ENCODE measurements at places on chromosomes 2 and 18.

DNA sequence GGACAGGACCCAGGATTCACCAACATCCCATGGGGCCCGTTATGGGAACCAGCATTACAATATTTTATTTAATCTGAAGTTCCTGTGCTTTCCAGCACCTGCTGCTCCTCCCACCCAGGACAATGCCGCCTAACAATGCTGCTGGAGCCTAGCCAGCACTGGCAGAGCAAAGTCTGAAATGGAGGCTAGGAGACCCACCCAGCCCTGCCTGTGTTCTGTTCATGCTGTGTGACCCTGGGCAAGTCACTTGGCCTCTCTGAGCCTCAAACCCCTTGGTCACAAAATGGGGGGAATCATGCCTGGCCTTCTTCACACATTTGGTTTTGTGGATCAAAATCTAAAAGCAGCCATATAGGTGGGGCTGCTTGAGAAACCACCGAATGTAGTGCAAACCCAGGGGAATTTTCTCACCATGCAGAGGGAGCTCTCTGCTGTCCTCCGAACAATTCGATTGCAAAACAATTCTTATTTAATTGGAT, 38.5 kb upstream of the ODC1 start:
- no peak for DNase-seq

DNA sequence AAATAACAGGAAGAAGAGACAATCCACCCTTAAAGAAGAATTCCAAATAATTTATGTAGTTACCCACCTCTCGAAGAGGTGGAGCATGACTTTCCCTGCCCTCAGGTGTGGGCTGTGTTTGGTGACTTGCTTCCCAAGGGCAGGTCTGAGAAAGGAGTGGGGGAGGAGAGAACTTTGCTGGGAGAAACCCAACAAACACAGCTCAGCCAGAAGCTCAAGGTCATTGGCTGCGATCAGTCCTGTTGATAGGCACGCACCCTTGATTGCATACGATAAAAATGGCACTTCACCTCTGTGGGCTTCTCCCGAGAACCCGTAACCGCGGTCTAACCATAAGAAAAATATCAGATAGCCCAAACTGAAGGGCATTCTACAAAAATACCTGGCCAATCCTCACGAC, 157.5 kb upstream of the ID2 start:
- DNase-seq: no peak

DNA sequence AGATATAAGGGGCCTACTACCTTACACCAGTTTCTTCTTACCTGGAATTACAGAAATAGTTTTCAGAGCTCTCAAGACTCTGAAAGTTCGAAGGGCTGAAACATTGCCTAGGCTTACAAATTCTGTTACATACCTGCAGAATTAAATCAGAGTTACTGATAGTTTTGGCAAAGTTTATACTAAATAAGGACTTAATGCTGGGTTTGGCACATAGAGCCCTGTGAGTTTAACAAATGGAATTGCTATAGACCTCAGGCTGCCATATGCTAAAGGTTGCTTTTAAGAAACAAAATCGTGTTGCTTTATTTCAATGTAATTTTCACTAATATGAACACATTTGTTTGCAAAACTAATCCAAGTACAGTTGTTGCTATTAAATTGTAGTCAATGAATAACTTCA, 40.1 kb downstream of the SCN3A start:
- DNase-seq: no peak

GRCh38 chr2:222440673-222441422, 16.5 kb downstream of the SGPP2 start:
- DNase-seq: no peak

GRCh38 chr2:138030459-138030858, 66.2 kb downstream of the HNMT start:
- no peak for DNase-seq

GRCh38 chr18:50982802-50983179, 15.0 kb downstream of the ELAC1 start:
- no peak for DNase-seq

DNA sequence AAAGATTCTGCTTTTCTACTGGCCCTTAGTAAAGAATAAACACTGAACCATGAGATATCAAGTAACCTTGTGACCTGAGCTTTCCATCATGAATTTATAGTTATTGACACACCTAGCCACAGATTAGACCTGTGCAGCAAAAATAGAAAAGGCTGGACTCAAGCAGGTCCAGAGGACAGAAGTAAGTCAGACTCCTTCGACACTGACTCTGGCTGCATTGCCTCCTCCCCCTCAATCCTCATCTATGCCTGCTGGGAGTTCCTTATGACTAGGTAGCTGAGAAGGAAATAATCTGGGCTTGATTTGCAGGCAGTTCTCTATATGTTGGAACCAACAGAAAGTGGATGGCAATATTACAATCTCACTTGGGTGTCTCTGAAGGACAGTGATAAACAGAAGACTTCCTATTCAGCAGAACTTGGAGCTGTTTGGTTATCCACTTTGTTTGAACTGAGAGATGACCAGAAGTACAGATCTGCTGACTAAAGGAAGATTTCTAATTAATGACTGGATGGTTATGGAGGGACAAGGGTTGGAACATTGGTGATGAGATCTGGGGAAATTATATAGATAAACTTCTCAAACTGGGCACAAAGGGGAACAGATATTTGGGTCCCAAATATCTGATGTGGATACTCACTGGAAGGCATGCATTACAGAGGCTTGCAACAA, 39.4 kb downstream of the ARID5A start:
- DNase-seq: no peak

GRCh38 chr2:161381546-161381945, 34.6 kb upstream of the TBR1 start:
- DNase-seq: no peak

DNA sequence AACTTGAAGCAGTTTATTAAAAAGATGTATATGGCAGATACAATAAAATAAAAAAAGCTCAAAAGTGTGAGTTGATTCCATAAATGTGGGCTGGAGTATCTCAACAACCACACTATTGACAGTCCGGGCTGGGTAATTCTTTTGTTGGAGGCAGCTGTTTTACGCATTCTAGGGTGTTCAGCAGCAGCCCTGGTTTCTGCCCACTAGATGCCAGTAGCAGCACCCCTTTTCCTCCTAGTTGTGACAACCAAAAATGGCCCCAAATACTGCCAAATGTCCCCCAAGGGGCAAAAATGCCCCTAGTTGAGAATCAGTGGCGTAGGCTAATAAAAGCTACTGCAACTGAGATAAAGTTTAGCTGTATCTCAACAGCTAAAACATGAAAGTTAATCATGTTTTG, 44.8 kb downstream of the CHMP3 start:
- DNase-seq: no peak

GRCh38 chr2:178962805-178963433, 87.0 kb downstream of the CCDC141 start:
- DNase-seq: no peak

DNA sequence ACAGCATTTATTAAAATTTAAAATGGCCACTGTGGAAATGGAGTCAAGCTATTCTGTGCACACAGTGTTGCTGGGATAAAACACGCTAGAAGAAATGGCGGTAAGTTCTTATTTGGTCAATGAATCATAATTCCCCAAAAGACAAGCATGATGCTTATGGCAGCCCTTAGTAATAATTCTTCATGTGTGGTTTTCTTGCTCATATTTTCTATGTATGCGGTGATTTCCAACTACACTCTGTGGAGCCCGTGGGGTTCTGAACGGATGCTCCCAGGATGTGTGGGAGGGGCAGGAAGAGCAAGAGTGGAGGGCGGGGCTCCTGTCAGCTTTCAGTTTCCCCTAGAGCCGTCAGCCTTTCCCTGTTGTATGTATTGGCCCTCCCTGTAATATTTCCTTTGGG, 91.7 kb upstream of the RMDN2 start:
- peak; percentile 39 for DNase-seq

- no peak for DNase-seq
Observed at GRCh38 chr18:46319783-46320182, 215.6 kb downstream of the HAUS1 start.

GRCh38 chr2:21559351-21559750, 435.6 kb downstream of the TDRD15 start:
- no peak for DNase-seq

DNA sequence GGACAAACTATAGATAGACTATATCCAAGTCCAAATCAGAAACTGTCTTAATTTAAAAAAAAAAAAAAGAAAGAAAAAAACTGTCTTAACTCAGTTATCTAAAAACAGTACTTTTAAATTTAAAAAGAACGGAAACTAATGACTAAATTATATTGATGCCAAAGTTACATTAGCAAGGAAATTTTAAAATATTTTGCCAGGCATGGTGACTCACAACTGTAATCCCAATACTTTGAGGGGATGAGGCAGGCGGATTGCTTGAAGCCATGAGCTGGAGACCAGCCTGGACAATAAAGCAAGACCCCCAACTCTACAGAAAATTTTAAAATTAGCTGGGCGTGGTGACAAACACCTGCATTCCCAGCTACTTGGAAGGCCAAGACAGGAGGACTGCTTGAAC, 30.9 kb downstream of the MEMO1 start:
- DNase-seq: no peak

- no peak for DNase-seq
Observed at GRCh38 chr2:234626566-234627130, 129.8 kb upstream of the ARL4C start.

DNA sequence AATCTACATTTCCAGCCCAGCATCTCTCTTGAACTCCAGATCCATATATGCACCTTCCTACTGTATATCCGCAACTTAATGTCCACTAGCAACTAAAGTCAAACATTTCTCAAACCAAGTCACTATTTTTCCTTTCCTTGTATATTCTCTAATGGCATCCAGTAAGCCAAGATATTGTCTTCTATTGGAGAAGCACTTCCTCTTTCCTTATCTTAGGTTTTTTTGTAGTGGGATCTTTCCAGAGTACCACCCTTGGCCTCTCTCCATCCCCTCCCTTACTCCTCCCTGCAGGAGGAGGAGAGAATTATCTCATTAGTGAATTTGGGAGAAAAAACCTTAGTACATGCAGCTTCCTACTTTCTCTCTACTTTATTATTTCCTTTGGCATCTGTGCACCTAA, 8.7 kb upstream of the DYNC1I2 start:
- no peak for DNase-seq

DNA sequence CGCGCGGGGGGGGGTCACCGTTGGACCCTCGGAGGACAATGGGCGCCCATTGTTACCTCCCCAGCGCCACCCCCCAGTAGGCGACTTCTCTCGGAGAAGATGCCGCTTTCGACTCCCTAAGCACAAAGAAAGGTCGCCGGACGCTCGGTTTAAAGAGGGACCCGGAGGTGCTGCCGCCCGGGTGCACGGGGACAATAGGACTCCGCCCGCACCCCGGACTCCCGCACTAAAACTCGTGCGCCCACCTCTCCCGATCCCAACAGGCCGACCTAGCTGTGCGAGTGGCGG, 318 bp upstream of the CDC42EP3 start:
- no peak for DNase-seq

DNA sequence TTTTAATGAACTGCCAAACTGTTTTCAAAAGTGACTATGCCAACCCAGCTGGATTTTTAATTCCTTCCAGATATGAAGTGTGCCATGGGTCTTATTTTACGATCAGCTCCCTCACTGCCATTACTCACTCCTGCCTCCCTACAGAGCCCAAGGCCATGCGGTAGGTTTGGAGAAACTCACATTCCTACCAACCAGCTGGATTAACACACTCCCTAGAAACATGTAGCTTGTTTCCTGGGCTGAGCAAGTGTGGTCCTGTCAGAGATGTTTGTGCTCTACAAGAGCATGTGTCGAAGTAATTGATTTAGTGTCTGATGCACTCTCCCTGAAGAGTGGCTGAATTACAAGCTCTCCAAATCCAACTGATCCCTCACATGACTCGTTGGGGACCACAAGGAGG, 82.5 kb downstream of the SPP2 start:
- DNase-seq: no peak

DNA sequence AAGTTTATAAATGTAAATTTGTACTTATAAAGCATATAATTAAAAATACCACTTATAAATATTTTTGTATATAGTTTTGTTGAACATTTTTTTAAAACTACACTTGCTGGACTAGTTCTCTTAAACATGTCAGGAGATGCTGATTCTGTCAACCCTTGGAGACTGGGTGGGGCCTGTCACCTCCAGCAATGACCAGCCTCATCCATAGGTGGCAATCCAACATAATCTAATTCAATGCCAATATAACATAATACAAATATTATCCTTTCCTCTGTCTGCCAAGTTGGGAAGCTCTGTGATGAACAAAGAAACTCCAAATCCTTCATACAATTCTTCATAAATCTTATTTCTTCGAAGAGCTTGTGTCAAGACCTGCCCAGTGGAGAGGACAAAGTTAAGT, 140.4 kb downstream of the RBMS1 start:
- DNase-seq: no peak

DNA sequence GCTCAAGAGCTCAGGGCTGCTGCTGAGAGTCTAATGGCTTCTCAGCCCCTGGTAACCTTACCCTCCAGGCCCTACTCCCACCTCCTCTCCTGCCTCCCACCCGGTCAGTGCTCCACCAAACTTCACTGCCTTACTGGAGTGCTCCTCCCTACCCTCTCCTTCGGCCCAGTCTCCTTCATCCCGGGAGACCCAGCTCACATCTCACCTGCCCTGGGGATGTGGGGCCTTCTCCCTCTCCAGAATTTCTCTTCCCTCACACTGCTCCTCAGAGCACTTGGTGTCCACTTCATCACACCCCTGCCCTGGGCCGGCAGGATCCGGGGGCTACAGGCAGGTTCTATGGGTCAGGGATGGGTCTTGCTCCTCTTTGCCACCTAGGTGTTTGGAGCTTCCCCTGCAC, 21.6 kb downstream of the PTPN18 start:
- no peak for DNase-seq

GRCh38 chr2:222430071-222430470, 5.7 kb downstream of the SGPP2 start:
- no peak for DNase-seq

- DNase-seq: no peak
Observed at GRCh38 chr2:234771980-234772732, 179.7 kb upstream of the SH3BP4 start.

GRCh38 chr18:72991379-72991778, 123.6 kb upstream of the NETO1 start:
- DNase-seq: no peak

GRCh38 chr18:9025091-9025838, 77.2 kb upstream of the NDUFV2 start:
- DNase-seq: no peak

DNA sequence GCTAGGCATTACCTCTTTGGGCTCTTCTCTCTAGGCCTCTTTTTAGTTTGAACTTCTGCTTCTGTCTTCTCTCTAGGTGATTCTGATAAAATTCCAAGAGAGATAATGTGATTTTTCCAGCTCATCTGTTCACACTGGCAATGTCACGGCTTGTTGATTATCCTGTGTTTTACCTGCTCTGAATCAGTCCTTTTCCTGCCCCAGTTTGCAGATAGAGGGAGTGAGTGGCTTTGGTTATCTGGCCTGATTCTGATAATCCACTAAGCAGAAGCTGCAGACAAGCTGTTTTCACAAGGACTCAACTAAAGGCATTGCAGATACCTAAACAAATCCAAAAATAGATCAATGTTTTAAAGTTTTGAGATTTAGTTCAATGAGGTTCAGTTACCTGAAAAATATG, 111.9 kb downstream of the DCC start:
- no peak for DNase-seq
